ENCODE measurements at places on chromosomes 2 and 18.

GRCh38 chr2:32977228-32977758 is 30.5 kb downstream of the LTBP1 start:
- no peak for DNase-seq

GRCh38 chr2:183495589-183496267 is 371.5 kb downstream of the NUP35 start:
- DNase-seq = no peak

GRCh38 chr2:235305678-235306077 is 188.2 kb upstream of the AGAP1 start:
- DNase-seq = no peak

DNA sequence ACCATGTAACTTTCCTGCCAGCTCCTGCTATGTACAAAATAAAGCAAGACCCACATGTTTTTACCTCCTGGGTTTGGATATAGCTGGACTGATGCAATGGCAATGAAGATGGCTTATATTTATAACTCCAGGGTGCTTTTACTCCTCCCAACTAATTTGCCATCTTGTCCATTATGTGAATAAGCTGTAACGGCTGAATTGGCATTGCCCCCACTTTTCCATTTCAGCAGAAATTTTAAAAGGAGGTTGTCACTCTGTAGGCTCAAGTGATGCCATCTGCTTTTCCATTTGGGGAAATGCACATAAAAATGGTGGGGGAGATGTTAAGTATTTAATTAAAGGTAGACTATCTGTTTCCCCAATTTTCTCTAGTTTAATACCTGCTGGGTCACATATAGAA is 345.5 kb downstream of the ERBB4 start:
- no peak for DNase-seq

- DNase-seq = no peak
These were observed 15.4 kb downstream of the EVA1A start for GRCh38 chr2:75545387-75545786.

All from muscle of leg (tissue), 16 donors.